Left renal cortex interstitium (tissue), 4 donors: ENCODE measurements at places on chromosomes 11 and 22.

DNA sequence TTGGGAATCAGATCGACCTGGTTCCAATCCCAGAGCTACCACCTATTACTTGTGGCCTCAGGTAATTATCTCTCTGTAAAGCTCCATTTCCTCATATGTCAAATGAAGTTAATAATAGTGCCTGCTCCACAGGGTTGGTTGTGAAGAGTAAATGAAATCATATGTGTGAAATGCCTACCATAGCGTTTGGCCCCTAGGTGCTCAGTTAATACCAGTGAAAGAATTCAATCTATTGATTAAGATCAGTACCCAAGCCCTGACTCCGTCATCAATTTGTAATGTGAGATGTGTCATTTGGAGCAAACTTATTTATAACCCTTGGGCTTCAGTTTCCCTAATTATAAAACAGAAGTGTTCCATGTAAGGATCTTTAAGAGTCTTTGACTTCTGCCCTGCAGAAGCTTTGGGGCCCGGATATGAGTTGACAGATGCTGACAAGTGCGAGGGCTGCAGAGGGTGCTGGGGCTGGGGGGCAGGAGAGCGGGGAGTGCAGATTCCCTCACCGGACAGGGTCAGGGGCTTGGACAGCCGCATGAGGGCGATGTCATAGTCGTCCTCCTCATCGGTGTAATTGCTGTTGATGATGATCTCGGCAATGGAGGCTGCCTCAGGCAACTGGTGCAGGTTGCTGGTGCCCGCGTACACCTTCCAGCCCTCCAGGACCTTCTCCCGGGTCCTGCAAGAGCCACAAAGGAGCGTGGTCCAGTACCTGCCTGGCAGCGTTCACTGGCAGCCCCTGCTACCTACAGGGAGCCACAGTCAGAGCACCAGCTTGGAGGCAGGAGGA, 20.9 kb downstream of the TMPRSS13 start:
- DNase-seq: no peak

GRCh38 chr11:73233692-73234470, 15.8 kb downstream of the P2RY2 start:
- no peak for DNase-seq

DNA sequence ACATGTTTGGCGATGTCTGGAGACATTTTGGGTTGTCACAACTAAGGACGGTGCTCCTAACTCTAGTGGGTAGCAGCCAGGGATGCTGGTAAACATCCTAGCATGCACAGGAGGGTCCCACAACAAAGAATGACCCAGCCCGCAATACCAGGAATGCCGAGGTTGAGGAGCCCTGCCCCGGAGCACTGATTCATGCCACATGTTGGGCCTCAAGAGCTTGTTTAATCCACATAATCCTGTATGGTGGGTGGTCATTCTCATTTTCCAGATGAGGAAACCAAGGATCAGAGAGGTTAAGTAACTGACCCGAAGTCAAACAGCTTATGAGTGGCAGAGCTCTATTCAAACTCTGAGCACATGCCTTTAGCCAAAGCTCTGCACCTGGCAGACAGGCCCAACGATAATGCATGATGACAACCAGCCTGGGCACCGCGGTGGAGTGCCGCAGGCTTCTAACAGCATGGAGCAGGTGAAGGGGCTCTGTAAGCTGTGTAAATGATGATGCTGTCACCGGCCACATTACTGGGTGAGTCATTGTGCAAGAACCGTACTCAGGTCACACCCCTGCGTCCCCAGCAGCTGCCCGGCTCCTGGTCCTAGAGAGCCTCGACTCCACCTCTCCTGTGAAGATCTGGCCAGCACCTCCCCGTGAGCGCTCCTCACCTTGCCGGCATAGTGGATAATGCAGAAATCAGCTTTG, 58.6 kb downstream of the APOL1 start:
- no peak for DNase-seq

- DNase-seq: no peak
These were observed 11.0 kb downstream of the CTNND1 start for GRCh38 chr11:57772562-57772961.

- no peak for DNase-seq
These were observed 227.4 kb upstream of the FAT3 start for GRCh38 chr11:91997226-91997625.

DNA sequence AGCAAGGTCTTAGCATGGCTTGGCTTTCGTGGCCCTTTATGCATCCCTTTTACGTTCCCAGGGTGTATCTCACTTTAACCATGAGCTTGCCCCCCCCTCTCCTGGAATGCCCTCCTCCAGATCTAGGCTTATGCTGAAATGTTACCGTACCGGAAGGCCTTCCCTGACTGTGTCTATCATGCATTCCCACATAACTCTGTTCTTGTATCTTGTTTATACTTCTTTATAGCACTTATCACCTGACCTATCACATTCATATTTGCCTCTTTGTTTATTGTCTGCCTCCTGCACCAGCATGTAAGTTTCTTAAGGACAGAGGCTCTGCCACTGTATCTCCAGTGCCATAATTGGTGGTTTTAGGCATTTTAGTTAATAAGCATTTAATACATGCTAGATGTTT, 38.9 kb downstream of the PPFIBP2 start:
- DNase-seq: no peak

DNA sequence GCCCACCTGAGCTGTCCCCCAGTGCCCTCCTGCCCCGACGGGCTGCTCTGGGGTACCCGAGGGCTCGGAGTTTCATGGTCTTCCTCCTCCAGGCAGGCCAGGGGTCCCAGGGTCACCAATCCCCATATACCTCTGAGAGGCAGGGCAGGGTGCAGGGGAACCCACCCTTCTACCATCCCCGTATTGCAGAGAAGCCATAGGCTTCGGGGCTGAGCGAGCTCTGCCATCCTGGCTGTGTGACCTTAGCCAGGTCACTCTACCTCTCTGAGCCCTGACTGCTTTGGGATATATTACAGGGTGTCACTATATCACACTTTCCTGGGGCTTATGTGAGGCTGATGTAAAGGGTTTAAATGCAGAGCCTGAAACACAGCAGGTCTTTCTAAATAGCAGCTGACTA, 57.4 kb downstream of the NAT10 start:
- DNase-seq: no peak

- DNase-seq: no peak
These were observed 505.4 kb downstream of the NELL1 start for GRCh38 chr11:21174781-21175180.

DNA sequence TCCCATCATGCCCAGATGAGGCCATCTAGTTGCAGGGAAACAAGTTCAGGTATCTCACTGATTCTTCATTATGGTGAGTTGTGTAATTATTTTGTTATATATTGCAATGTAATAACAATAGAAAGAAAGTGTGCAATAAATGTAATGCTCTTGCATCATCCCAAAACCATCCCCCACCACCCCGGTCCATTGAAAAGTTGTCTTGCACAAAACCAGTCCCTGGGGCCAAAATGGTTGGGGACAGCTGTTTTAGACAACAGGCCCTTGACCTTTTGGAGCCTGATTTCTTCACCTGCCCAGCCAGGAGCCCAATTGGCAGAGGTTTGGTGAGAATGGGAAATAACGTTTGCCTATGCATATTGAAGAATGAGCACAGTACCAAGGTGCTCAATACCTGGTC, 15.9 kb downstream of the MPEG1 start:
- no peak for DNase-seq

- DNase-seq: no peak
These were observed 166.5 kb upstream of the CADM1 start for GRCh38 chr11:115670538-115671205.

DNA sequence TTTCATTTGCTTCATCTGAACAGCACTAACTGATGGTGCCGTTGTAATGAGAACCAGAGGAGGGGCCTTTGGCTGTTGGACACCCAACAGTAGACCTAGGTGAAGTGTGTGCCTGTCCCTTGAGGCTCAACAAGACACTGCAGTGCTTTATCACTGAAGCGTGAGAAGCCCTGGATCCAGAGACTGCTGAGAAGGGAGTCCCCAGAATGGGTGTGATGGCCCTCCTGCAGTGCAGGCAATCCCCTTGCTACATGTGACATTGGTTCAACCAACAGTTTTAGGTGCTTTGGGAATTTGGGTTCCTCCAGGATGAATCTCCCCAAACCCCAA, 125.6 kb downstream of the BRD1 start:
- no peak for DNase-seq

GRCh38 chr11:113596658-113597057, 109.5 kb downstream of the TMPRSS5 start:
- DNase-seq: no peak

DNA sequence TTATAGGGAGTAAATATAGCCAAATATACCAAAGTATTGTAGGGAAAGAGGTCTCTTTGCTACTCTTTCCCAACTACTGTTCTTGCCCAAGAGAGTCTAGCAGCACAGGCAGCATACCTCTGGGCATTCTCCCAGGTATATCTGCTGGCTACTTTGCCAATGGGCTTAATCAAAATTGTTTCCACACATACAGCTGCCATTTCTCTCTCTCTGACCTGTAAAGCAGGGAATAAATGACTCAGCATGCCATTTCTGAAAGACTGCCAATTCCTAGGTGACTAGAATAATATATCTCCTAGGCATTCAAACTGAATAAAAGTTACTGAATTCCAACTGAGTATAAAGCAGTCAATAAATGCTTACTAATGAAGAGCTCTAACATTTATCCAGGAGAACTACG, 44.6 kb downstream of the RDX start:
- no peak for DNase-seq

DNA sequence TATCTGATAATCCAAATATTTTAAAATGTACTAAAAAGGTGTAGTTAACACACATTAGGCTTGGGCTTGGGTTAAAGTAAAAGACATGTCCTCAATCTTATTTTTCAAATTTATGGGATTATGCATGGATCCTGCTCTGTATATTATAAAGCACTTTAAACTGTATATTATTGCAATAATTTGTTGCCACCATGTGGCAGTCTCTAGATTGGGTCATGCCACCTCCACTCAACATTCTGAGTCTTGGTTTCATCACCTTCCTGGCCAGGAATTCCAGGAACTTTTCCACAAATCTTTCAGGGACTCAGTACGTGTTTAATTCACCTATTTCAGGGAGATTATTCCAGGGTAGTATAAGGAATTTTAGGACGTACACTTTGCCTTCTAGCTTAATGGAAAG, 695.5 kb downstream of the FAM181B start:
- DNase-seq: no peak

DNA sequence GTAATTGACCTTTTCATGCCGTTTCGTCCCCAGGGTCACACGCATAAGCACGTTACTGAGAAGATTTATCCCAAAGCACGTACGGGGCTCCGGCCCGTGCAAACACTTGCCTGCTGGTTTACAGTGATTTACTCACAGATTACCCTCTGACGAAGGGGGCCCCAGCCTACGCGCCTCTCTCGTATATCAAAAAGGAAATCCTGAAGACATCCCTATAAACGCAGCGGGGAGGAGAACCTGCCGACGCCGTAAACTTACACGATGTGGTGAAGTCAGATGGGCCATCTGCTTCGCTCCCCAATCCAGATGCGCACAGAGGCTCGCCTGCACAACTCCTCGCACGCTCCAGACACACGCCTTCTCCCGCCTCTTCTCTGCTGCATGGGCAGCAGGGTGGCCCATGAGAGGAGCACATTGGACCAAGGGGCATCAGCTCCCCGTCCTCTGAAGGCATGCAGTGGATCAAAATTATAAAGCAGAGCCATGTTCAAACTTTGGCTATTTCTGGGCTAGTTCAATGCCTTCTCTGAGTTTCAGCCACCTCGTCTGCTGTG, 123.6 kb downstream of the MN1 start:
- no peak for DNase-seq
